ENCODE measurements at places on chromosomes 6 and 20. TPM values are rescaled to one million over a fixed set of nuclear protein-coding genes. Genes with fewer than 3 reads are reported as not detected.

GRCh38 chr6:293193-294174 lies 1.2 kb downstream of the DUSP22 start:
- DNase-seq, result peak; percentile 61

DNA sequence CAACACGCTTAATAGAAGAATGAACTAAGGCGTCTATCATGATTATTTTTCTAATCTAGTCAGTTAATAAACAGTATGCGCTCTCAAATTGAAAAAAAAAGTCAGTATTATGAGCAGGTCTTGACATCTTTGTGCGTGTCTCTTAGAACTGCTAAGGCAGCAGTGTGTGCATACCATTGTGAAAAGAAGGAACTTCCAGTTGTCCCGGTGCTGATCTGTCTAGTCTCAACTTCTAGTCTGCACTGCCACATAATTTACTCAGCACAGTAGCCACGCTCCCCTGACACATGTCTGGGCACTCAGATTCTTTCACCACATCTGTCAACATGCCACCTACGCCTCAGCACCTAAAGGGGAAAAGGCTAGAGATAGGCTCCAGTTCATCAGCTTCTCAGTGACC lies 61.1 kb upstream of the SPDEF start:
- no peak for DNase-seq

DNA sequence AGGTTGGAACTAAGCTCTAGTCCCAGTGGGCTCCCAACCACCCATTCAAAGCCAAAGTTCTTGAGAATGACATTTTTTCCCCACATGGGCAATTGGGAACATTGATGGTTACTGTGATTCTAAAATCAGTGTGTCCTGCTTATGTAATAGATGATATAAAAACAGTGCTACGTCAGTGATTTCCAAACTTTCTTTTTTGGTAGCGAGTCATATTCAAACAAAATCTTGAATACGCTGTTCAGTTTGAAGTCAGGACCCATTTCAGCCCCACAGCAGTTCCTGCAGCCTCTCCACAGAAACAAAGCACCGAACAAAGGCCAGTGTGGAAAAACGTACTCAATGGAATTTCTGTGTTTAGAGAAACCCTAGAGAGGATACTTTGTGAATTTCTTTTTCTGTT lies 170.0 kb upstream of the OLIG3 start:
- DNase-seq, result no peak

The RAMACL gene
- total RNA-seq, result 3.4 TPM

The LY6G5C gene
- not detected for total RNA-seq

DNA sequence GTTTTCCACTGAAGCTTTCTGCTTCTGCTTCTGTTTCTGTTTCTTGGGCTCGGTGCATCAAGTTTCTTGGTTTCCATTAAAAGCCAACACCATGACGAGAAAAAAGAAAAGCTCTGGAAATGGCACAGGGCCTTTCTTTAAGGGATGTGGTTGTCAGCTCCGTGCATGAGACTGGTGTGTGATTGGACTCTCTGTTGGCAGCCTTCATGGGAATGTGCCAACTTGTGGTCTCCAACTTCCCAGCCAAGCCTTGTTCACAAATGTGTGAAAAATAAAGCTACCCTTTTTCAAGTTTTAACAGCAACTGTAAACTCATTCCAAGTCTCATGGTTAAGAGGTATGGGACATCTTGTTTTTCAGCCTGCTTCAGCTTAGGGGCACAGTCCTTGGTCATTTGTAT lies 68.7 kb upstream of the CST7 start:
- no peak for DNase-seq

DNA sequence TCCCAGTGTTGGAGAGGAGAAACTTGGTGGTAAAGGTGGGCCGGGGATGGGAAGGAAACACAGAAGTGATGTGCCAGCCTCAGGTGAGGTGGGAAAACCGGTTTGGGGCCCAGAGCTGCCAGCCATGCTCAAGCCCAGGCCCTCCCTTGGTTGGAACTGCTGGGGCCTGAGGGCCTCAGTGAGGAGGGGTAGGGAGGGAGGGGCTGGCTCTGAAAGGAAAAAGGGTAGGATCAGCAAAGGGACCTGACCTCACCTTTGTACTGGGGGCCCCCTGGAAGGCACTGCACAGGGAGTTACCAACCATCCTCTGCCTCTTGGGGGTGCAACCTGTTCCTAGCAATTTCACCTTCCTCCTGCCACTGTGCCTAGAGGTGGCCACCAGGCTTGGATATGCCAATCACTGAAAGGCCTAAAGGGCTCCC lies 1.8 kb upstream of the SPEF1 start:
- DNase-seq, result peak; percentile 45

GRCh38 chr20:58552366-58552934 lies 37.3 kb upstream of the APCDD1L start:
- DNase-seq, result no peak

- no peak for DNase-seq
Measured at GRCh38 chr20:36645998-36646397, at the start of gene SLA2. Gene SLA2, minus strand, starts transcription at chr20:36646196. Its CDS starts 4,861 bp downstream, at chr20:36641335.

The CALHM4 gene
- not detected for total RNA-seq

- DNase-seq, result no peak
Measured at GRCh38 chr20:8654486-8654885, 414.4 kb upstream of the PLCB4 start.

The C20orf141 gene
- total RNA-seq, result not detected

DNA sequence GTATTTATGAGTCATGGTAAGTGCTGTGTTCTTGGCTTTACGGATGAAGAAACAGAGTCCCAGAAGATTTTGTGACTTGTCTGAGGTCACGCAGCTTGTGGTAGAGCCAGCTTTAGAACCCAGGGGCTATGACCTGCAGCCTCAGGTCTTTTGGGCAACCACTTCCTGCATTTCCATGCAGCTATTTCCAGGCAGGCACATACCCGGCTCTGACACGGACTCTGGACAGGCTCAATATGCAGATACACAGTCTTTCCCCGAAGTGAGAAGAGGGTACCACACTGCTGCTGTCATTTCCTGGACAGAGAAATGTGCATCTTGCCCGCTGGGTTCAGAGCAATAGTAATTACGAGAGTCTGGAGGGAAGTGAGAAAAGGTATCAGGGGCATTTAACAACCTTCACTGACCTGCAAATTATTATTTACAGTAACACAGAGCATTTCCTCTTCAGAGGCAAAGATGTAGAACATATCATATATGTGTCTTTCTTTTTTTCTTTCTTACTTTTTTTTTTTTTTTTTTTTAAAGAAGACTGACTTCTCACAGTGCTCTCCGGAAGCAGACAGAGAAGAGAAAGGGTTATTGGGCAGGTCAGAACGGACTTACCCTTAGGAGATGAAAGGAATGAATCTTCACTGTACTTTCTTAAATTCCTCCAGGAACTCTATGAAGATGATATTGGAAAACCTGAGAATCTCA lies 185.1 kb downstream of the CLIC5 start:
- DNase-seq, result no peak

The RXRB gene
- total RNA-seq, result 28.5 TPM
